ENCODE measurements at places on chromosomes 6 and 20. TPM values are rescaled to one million over a fixed set of nuclear protein-coding genes. Genes with fewer than 3 reads are reported as not detected.
A peak's percentile ranks its signal among the peaks of the same experiment; 100 is the strongest.

DNA sequence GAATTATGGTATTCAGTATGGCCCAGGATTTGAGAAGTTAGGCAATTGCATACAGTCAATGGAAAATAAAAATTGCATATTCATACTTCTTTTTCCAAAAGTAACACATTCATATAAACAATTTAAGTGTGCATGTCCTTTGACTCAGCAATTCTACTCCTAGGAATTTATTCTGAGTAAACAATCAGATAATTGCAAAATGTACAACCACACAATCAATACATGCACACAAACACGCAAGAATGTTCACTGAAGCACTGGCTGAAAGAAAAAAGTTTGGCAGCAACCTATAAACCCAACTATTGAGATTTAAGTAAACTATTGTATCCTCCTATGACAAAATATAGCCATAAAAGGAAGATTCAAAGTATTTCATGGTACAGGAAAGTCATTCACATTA lies 1.6 kb downstream of the CYP39A1 start:
- H3K4me1 ChIP-seq: no peaks in the 10 kb centered on the region
- DNase-seq: no peak
- H3K27ac ChIP-seq: no peak overlapping the region
- H3K4me3 ChIP-seq: peak overlapping the region; percentile 84

SIM1 gene
- total RNA-seq: not detected

DEFB114 gene
- total RNA-seq: not detected

NNAT gene
- 8.4 TPM for total RNA-seq

DNA sequence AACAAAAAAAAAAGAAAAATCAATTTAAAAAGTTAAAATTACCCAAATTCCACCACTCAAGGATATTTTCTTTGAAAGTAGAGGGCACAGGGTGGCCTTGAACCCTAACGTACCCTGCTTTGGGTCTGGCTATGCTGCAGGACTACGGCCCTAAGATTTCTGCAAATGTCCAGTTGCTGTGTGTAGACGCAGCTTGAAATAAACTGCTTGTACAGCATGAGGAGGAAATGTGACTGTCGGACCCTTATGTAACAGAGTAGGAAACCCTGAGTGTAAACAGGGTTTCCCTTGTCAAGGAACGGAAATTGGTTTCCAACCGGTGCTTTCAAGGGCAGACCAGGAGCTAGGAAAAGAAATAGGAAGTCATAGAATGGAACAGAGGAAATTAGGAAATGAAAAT lies 60.7 kb upstream of the SHLD1 start:
- no peaks in the 10 kb centered on the region for H3K27me3 ChIP-seq
- DNase-seq: no peak
- H3K36me3 ChIP-seq: no peaks in the 10 kb centered on the region
- no peak overlapping the region for H3K4me3 ChIP-seq
- H3K27ac ChIP-seq: no peak overlapping the region

SASH1 gene
- 178 TPM for total RNA-seq

SLC17A3 gene
- not detected for total RNA-seq

ROMO1 gene
- total RNA-seq: 237 TPM

DNA sequence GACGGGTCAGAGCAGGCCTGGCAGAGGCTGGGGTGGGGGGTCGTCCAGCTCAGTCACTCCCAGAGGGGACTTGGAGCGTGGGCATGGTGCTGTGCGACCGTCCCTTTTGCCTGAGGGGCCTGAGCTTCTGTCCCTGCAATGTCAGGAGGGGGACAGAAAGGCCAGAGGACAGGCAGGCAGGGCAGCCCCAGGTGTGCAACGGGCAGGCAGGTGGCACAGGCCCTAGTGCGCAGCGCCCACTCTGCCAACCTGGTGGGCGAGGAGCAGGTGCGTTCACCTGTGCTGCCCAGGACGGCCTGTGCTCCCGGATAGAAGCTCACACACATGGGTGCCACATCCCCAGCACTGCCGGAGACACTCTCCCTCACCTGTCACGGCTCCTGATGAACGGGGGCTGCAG lies 78.7 kb upstream of the SLCO4A1 start:
- no peaks in the 10 kb centered on the region for H3K36me3 ChIP-seq
- peaks cover 54% of the 10 kb centered on the region for H3K27me3 ChIP-seq
- no peak for DNase-seq
- H3K4me3 ChIP-seq: no peak overlapping the region
- H3K27ac ChIP-seq: no peak overlapping the region
- no peaks in the 10 kb centered on the region for H3K4me1 ChIP-seq

CNBD2 gene
- total RNA-seq: 13.2 TPM

DNA sequence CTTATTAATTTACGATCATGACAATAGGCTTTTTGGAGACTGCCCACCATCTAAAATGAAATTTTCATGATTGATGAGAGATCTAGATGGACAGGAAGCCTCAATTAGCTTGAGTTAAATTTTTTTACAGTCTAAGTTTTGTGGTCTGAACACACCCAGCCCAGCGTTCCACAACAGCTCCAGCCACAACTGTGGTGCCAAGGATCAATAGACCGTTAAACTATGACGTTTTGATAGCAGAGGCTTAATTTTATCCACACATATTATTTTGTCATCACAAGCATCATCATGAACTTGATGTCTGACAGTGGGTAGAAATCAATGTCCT lies 5.5 kb upstream of the GABRR1 start:
- H3K27ac ChIP-seq: no peak overlapping the region
- H3K27me3 ChIP-seq: no peaks in the 10 kb centered on the region
- no peaks in the 10 kb centered on the region for H3K36me3 ChIP-seq
- DNase-seq: no peak
- H3K4me1 ChIP-seq: no peaks in the 10 kb centered on the region

NKX2-2 gene
- not detected for total RNA-seq

- H3K27me3 ChIP-seq: no peaks in the 10 kb centered on the region
- H3K4me1 ChIP-seq: peaks cover 69% of the 10 kb centered on the region
- no peak overlapping the region for H3K4me3 ChIP-seq
These were observed 47.6 kb upstream of the RNF24 start for GRCh38 chr20:4062721-4063606.

DNA sequence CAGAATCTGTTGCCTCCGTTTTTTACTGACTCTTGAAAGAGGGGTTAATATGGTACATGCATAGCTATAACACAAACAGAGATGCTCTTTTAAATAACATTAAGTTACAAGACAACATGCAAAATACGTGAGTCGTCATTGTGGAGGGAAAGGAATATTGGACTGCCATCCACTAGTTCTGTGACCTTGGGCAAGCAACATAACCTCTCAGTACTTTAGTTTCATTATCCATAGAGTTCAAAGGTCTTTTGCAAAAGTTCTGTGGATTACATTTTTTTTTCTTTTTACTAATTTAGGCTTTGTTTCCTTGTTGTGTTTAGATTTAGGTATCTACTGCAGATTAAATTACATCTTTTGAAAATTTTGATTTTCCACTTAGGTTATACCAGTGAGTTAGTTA lies 70.5 kb downstream of the MACROD2 start:
- no peaks in the 10 kb centered on the region for H3K4me1 ChIP-seq
- H3K27ac ChIP-seq: no peak overlapping the region
- H3K4me3 ChIP-seq: no peak overlapping the region
- no peak for DNase-seq
- H3K36me3 ChIP-seq: no peaks in the 10 kb centered on the region

HSD17B8 gene
- 23.1 TPM for total RNA-seq

DNA sequence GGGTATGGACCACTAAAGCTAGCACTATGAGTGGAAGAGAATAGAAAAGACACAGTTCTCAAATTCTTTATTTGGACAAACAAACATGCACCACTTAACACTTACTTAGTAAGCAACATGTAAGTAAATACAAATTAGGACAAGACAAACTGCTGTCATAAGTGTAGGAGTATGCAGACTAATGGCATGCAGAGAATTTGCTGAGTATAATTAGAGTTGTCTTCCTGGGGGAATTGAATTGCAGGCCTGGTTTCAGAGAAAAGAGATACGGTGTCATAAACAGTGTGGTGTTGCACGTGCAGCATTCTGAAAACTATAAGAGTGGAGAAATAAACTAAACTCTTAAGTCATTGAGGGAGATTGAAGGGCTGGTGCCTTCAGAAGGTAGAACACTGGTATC lies 125.2 kb upstream of the EYA4 start:
- no peak overlapping the region for H3K27ac ChIP-seq
- H3K36me3 ChIP-seq: no peaks in the 10 kb centered on the region
- no peaks in the 10 kb centered on the region for H3K27me3 ChIP-seq

- no peak overlapping the region for H3K4me3 ChIP-seq
- H3K36me3 ChIP-seq: no peaks in the 10 kb centered on the region
- H3K27me3 ChIP-seq: no peaks in the 10 kb centered on the region
- H3K27ac ChIP-seq: no peak overlapping the region
- H3K4me1 ChIP-seq: no peaks in the 10 kb centered on the region
- no peak for DNase-seq
These were observed 386.0 kb upstream of the ARID1B start for GRCh38 chr6:156391061-156391672.

GRCh38 chr6:28747631-28748157 lies 176.1 kb downstream of the TRIM27 start:
- H3K4me1 ChIP-seq: no peaks in the 10 kb centered on the region
- H3K27me3 ChIP-seq: peaks cover 14% of the 10 kb centered on the region
- no peak overlapping the region for H3K4me3 ChIP-seq
- no peaks in the 10 kb centered on the region for H3K36me3 ChIP-seq

GRCh38 chr6:124254941-124255685 lies 451.4 kb downstream of the NKAIN2 start:
- no peaks in the 10 kb centered on the region for H3K27me3 ChIP-seq
- H3K4me3 ChIP-seq: no peak overlapping the region
- H3K4me1 ChIP-seq: no peaks in the 10 kb centered on the region

GRCh38 chr6:24692003-24692402 lies 25.1 kb downstream of the ACOT13 start:
- no peak for DNase-seq
- no peaks in the 10 kb centered on the region for H3K36me3 ChIP-seq
- no peak overlapping the region for H3K4me3 ChIP-seq

GRCh38 chr6:84016029-84016428 lies 17.5 kb upstream of the MRAP2 start:
- H3K27me3 ChIP-seq: no peaks in the 10 kb centered on the region
- H3K36me3 ChIP-seq: no peaks in the 10 kb centered on the region
- H3K27ac ChIP-seq: no peak overlapping the region
- H3K4me1 ChIP-seq: peaks cover 3% of the 10 kb centered on the region

GRCh38 chr6:161511447-161512095 lies 237.7 kb upstream of the AGPAT4 start:
- H3K27ac ChIP-seq: no peak overlapping the region
- H3K36me3 ChIP-seq: no peaks in the 10 kb centered on the region
- no peak overlapping the region for H3K4me3 ChIP-seq
- DNase-seq: no peak
- H3K4me1 ChIP-seq: no peaks in the 10 kb centered on the region

- H3K27me3 ChIP-seq: peaks cover 38% of the 10 kb centered on the region
- no peaks in the 10 kb centered on the region for H3K36me3 ChIP-seq
- no peaks in the 10 kb centered on the region for H3K4me1 ChIP-seq
- H3K27ac ChIP-seq: no peak overlapping the region
- peak; percentile 45 for DNase-seq
- H3K4me3 ChIP-seq: no peak overlapping the region
These were observed 52.0 kb downstream of the RPP21 start for GRCh38 chr6:30396833-30397479.

DNA sequence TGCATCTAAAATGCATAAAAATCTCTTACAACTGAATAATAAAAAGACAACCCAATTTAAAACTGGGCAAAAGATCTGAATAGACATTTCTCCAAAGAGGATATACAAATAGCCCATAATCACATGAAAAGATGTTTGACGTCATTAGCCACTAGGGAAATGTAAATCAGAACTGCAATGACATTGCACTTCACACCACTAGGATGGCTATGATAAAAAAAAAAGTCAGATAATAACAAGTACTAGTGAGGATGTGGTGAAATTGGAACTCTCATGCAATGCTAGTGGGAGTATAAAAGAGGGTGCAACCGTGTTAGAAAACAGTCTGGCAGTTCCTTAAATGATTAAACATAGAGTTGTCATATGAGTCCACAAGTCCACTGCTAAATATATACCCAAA lies 24.3 kb upstream of the TBX18 start:
- no peaks in the 10 kb centered on the region for H3K36me3 ChIP-seq
- no peak overlapping the region for H3K4me3 ChIP-seq
- no peaks in the 10 kb centered on the region for H3K4me1 ChIP-seq
- DNase-seq: no peak

- no peak overlapping the region for H3K4me3 ChIP-seq
- H3K27ac ChIP-seq: no peak overlapping the region
- H3K36me3 ChIP-seq: no peaks in the 10 kb centered on the region
- peaks cover 10% of the 10 kb centered on the region for H3K4me1 ChIP-seq
These were observed 164.9 kb downstream of the SCML4 start for GRCh38 chr6:107658920-107659865.

PREP gene
- 21.6 TPM for total RNA-seq

HSPA12B gene
- total RNA-seq: 14.0 TPM

SNAP25 gene
- total RNA-seq: not detected

- no peaks in the 10 kb centered on the region for H3K27me3 ChIP-seq
- H3K36me3 ChIP-seq: no peaks in the 10 kb centered on the region
- H3K27ac ChIP-seq: no peak overlapping the region
These were observed 1.6 kb downstream of the HLA-DQB1 start for GRCh38 chr6:32664827-32665362.

DNA sequence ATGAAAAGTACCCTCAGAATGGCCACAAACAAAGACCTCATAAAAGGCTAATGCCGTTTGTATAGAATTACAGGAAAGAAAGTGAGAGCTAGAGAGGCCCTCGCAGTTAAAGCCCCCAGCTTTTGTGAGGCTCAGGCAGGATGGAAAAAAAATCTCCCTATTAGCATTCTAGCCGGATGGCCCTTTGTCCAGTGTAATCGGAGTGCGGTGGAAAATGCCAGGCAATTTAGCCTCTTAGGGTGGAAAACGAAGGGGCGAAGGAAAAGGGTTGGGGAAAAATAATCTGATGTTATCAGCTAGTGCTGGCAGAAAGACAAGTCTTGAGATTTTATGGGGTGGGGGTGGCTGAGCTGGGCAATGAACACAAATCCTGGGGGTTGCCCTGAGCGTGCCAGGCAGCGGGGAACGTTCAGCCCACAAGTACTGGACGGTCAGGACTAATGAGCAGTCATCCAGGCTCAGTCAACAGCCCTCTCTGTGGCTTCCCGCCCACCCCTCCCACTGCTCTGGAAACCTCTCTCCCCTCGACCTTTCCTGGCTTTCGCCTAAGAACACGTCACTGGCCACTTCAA lies 92.4 kb downstream of the PSMG4 start:
- no peak for DNase-seq
- no peaks in the 10 kb centered on the region for H3K27me3 ChIP-seq
- peaks cover 26% of the 10 kb centered on the region for H3K4me1 ChIP-seq
- no peak overlapping the region for H3K4me3 ChIP-seq
- peak overlapping the region; percentile 62 for H3K27ac ChIP-seq

RSPO4 gene
- 0.66 TPM for total RNA-seq

GRCh38 chr20:31674895-31675827 lies 37.4 kb downstream of the COX4I2 start:
- peak overlapping the region; percentile 99 for H3K27ac ChIP-seq
- H3K4me1 ChIP-seq: peaks cover 80% of the 10 kb centered on the region
- DNase-seq: peak; percentile 60
- H3K36me3 ChIP-seq: no peaks in the 10 kb centered on the region
- peak overlapping the region; percentile 24 for H3K4me3 ChIP-seq
- no peaks in the 10 kb centered on the region for H3K27me3 ChIP-seq

DNA sequence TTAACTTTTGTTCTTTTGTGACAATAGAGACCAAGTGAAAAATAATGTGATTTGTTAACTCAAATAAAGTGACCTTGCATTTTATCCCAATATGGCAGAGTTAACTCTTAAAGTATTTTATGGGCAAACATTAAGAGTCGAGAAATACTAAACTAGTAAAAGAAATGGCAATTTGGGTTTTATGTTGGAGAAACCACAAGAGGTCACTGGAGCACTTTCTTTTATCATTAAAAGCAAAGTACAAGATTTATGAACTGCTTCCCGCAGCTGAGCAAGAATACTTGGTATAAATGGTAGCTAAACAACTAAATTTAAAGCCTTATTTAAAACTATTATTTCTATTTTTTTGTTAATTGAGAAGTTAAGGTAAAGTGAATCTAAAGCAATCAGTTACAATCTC lies 33.5 kb upstream of the MCM9 start:
- no peak overlapping the region for H3K4me3 ChIP-seq
- no peaks in the 10 kb centered on the region for H3K4me1 ChIP-seq
- no peak overlapping the region for H3K27ac ChIP-seq
- no peaks in the 10 kb centered on the region for H3K27me3 ChIP-seq
